ENCODE measurements at places on chromosomes 2 and 18.

- no peak for DNase-seq
These were observed 154.6 kb downstream of the LOXHD1 start for GRCh38 chr18:46502444-46502843.

DNA sequence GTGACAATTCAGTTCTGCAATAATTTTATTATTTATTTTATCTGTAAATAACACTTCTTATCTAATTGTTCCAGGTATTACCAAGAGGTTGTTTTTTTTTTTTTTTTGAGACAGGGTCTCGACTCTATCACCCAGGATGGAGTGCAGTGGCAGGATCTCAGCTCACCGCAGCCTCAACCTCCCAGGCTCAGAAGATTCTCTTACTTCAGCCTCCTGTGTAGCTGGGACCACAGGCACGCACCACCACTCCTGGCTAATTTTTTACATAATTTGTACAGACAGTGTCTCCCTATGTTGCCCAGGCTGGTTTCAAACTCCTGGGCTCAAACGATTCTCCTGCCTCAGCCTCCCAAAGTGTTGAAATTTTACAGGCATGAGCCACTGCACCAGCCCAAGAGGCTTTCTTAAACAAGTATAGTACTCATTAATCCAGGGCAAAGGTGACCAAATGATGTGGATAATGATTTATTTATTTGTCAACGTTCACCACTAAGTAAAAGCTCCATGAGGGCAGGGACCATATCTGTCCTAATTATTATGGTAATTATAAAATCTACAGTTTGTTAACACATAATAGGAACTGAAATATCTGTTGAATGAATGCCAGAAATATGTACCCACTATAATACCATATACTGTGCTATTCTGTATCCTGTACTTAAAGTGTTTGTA is 12.0 kb downstream of the STK17B start:
- DNase-seq: no peak

- no peak for DNase-seq
These were observed 191.0 kb upstream of the TCF4 start for GRCh38 chr18:55778788-55779690.

GRCh38 chr2:237122214-237122666 is 36.6 kb downstream of the COPS8 start:
- DNase-seq: no peak

GRCh38 chr2:98915751-98916358 is 20.2 kb downstream of the CRACDL start:
- no peak for DNase-seq

DNA sequence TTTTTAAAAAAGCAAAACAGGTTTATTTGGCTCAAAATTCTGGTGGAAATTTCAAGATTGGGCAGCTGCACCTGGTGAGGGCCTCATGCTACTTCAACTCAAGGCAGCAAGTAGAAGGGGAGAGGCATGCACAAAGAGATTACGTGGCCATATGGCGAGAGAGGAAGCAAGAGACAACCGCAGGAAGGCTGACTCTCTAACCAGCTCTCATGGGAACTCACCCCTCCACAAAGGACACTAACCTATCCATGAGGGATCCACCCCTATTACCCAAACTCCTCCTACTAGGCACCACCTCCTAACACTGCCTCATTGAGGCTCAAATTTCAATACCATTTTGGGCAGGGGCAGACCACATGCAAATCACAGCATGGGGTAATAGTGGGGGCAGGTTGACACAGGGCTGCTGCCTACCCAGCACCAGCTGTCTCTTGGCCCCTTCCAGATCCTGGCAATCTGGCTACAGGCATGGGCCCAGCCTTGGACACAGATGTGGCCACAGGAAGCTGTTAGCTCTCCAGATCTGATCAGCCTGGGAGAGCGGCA is 2.0 kb upstream of the CAPN10 start:
- no peak for DNase-seq

DNA sequence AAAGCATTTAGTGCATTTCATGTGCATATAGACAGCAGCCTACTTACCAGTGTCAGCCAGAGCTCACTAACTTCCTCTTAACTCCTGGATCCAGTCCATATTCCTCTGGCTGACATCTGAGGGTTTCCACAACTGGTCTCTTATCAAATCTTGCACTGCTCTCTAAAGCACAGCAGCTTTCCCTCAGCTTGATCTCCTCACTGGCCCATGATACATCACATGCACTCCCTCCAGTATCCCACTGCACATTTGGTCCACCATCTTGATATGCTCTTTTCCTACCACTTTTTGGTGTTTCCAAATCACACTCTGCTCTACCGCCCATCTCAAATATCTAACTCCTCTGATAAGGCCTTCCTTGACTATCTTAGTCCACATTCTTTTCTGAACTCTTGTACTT is 105.0 kb upstream of the ZFP36L2 start:
- no peak for DNase-seq

GRCh38 chr18:2657788-2658458 is 2.4 kb downstream of the SMCHD1 start:
- DNase-seq: no peak

- DNase-seq: no peak
These were observed 10.8 kb downstream of the COQ10B start for GRCh38 chr2:197464175-197464574.

GRCh38 chr2:10868465-10869314 is 43.0 kb upstream of the KCNF1 start:
- no peak for DNase-seq

GRCh38 chr2:64581018-64581417 is 56.9 kb downstream of the AFTPH start:
- DNase-seq: no peak

DNA sequence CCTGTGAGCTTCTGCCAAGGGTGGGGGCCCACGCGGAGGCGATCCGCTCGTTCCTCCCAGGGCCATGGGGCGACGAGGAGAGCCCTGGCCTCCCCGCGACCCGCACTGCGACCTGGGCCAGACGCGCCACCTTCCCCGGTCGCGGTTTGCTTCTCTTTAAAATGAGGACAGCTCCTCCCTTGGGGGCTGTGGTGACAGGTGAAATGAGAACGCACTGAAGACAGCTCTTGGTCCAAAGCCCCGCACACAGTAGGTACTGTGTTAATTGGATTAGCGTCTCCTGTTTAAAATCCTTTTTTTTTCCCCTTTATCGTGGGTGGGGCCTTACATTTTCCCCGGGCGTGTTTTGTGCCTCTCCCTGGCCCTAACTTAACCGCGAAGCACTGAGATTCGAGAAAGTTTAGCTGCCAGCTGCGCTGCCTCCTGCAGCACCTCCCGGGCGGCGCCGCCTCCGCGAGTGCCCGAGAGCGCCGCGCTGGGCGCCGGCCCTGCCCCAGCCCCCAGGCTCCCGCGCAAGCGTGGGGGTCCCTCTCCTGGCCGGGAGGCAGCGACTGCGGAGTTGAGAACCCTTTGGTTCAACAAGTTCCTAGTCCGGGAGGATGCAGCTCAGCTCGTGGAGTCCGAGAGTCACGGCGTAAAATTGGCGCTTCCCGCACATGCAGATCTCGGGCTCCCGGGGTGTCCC is 1.1 kb downstream of the HPCAL1 start:
- no peak for DNase-seq

DNA sequence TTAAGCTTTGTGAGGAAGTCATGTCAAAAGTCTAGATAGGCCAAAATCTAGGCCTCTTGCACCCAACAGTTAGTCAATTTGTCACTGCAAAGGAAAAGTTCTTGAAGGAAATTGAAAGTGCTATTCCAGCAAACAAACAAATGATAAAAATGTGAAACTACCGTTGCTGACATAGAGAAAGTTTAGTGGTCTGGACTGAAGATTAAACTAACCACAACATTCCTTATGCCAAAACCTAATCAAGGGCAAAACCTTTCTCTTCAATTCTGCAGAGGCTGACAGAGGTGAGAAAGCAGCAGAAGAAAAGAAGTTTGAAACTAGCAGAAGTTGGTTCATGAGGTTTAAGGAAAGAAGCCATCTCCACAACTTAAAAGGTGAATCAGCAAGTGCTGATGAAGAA is 44.0 kb upstream of the LRRTM4 start:
- DNase-seq: no peak

GRCh38 chr18:39799006-39799405 is 2156.0 kb upstream of the PIK3C3 start:
- DNase-seq: no peak

- DNase-seq: no peak
These were observed 342.6 kb downstream of the CTNNA2 start for GRCh38 chr2:79855264-79856006.

DNA sequence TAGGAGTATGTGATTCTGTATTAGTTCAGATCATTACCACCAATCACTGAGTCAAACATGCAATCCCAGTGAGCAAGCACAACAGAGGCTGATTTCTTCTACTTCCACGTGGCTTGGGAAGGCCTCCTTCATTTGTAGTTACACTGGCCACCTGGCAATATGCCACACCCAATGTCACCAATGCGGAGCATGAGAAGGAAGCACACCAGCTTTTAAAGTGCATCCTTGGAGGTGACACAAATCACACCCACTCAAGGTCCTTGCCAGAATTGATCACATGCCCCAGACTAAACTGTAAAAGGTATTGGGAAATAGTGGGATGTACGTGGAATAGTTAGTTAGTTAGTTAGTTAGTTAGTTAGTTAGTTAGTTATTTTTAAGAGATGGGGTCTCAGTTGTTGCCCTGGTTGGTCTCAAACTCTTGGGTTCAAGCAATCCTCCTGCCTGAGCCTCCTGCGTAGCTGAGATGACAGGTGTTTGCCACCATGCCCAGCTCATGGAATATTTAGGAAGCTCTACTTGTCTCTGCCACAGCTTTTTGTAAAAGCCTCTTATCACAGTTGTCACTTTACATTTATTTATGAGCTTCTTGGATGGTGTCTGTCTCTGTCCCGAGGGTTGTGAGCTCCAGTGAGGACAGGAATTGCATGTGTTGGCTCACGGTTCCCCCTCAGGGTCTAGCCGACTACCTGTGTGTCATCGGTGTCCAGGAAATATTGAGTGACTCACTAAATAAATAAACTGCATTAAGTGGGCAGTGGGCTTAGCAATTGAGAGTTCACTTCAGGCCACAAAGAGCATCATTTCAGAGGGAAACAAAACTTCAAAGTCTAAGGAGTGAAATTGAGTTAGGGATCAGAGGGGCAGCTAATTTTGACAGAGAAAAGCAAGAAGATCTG is 28.1 kb upstream of the CAB39 start:
- DNase-seq: no peak

DNA sequence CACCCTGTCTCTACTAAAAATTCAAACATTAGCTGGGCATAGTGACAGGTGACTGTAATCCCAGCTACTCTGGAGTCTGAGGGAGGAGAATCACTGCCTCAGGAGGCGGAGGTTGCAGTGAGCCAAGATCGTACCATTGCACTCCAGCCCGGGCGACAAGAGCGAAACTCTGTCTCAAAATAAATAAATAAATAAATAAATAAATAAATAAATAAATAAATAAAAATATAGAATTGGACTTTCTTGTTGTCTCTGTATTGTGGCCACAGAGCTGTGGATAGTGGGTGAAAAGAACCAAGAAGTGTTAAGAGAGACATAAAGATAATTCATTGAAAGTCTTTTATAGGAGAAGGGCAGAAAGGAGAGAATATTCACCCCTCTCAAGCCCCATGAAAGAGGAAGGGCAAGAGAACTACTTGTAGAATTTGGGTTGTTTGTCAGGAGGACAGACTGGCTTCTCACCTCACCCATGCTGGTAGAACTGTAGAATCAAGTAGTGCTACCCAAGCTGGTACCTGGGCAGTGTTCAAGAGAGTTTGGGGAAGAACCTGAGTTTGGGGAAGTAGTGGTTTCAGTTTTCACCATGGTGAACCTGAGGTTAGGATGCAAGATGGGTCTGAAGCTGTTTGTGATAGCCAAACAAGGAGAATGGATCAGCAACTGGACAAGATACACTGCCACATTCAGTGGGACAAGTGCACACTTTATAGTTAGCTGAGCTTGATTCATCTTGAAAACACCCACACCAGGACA is 256.5 kb downstream of the CD226 start:
- DNase-seq: no peak

DNA sequence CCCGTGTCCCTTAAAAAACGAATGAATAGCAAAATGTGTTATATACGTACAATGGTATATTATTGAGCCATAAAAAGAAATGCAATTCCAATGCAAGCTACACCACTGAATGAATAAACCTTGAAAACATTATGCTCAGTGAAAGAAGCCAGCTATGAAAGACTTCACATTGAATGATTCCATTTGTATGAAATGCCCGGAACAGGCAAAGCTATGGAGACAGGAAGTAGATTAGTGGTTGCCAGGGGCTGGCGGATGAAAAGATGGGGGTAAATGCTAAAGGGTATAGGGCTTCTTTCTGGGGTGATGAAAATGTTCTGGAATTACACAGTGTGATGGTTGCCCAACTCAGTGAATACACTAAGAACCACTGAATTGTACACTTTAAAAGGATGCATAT is 113.3 kb downstream of the NOL10 start:
- no peak for DNase-seq
